ENCODE measurements at places on chromosomes 5 and 9. TPM values are rescaled to one million over a fixed set of nuclear protein-coding genes. Genes with fewer than 3 reads are reported as not detected.

NR5A1 gene
- not detected for total RNA-seq

RAI14 gene
- 56.2 TPM for total RNA-seq

GRCh38 chr5:180114304-180115003 is 42.9 kb upstream of the RNF130 start:
- DNase-seq = no peak
- H3K4me3 ChIP-seq = no peak overlapping the region
- no peaks in the 10 kb centered on the region for H3K27me3 ChIP-seq
- H3K27ac ChIP-seq = no peak overlapping the region
- H3K36me3 ChIP-seq = no peaks in the 10 kb centered on the region
- H3K4me1 ChIP-seq = no peaks in the 10 kb centered on the region

- DNase-seq = peak; percentile 9
- H3K4me3 ChIP-seq = no peak overlapping the region
- H3K27me3 ChIP-seq = no peaks in the 10 kb centered on the region
- no peaks in the 10 kb centered on the region for H3K36me3 ChIP-seq
- H3K4me1 ChIP-seq = no peaks in the 10 kb centered on the region
Measured at GRCh38 chr5:100464418-100464817, 70.8 kb upstream of the FAM174A start.

- H3K27ac ChIP-seq = no peak overlapping the region
- peaks cover 64% of the 10 kb centered on the region for H3K27me3 ChIP-seq
- no peak overlapping the region for H3K4me3 ChIP-seq
- H3K36me3 ChIP-seq = no peaks in the 10 kb centered on the region
Measured at GRCh38 chr9:37668116-37668601, 17.4 kb downstream of the FRMPD1 start.

GRCh38 chr9:125103770-125104460 is 39.4 kb downstream of the SCAI start:
- peaks cover 7% of the 10 kb centered on the region for H3K4me1 ChIP-seq
- H3K4me3 ChIP-seq = no peak overlapping the region
- no peak for DNase-seq
- H3K36me3 ChIP-seq = no peaks in the 10 kb centered on the region
- H3K27ac ChIP-seq = no peak overlapping the region

DNA sequence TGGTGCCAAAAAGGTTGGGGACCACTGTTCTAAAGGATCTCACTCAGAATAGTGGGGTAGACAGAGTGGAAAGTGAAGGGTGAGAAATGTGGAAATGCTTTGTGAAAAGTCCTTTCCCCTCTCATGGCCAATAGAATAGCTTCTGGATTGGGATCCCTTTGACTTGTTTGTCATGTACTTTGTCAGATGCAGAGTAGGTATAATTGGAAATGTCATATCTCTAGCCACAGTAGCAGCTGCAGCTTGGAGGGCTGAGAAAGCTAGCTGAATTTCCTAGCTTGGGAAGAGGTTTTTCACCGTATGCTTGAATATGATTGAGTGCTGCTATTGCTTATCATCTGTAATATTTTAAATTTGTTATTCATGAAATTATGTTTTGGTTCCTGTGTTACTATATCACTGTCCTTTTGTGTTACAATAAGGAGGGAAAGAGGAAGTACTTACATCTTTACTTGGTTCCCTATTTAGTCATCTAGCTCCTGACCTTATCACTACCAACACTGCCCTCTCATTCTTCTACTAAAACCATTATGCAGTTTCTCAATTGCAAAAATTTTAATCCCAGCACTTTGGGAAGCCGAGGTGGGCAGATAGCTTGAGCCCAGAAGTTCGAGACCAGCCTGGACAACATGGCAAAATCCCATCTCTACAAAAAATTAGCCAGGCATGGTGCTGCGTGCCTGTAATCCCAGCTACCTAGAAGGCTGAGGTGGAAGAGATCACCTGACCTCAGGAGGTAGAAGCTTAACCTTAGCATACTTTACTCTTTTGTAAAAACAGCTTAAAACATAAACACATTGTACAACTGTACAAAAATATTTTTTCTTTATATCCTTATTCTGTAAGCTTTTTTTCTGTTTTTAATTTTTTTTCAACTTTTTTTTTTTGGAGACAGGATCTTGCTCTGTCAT is 12.4 kb downstream of the SLC30A5 start:
- H3K4me3 ChIP-seq = no peak overlapping the region
- no peak for DNase-seq
- H3K27me3 ChIP-seq = no peaks in the 10 kb centered on the region
- no peak overlapping the region for H3K27ac ChIP-seq
- peaks cover 32% of the 10 kb centered on the region for H3K36me3 ChIP-seq

DNA sequence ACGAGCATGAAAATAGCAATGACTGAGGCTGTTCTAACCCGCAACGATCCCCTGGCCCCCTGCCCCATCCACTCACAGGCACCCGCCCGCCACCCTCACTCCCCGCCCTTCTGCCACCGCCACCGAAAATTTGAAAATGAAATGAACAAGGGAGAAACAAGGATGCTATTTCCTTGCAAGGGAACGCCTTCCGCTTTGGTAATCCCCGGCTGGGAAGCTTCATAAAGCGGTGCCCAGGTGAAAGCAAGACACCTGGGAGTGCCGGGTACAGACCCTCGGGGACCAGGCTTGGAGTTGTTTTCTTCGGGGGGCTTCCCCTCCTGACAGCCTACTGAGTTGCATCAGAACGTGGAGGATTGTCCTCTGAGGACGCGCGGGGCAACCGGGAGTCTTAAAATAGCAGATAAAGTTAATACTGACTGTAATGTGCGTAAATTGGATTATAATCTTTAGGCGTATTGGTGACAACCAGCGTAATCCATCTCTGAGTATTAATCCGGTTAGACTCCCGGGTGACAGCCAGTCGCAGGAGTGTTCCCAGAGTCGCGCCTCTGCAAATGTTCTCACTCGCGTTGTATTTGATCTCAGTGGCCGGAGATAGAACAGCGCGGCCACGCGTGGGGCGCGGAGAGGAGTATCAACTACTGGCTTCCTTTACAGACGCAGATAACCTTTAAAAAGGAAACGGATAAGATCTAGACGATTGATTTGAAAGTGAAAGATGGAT is 885 bp upstream of the MLLT3 start:
- peak overlapping the region; percentile 84 for H3K4me3 ChIP-seq
- peaks cover 10% of the 10 kb centered on the region for H3K4me1 ChIP-seq
- DNase-seq = peak; percentile 21
- no peaks in the 10 kb centered on the region for H3K27me3 ChIP-seq
- peak overlapping the region; percentile 64 for H3K27ac ChIP-seq

All from Calu3 (cell line).